Left lung (tissue), 14 donors: ENCODE measurements at places on chromosomes 2 and 18. TPM values are rescaled to one million over a fixed set of nuclear protein-coding genes. Genes with fewer than 3 reads are reported as not detected.

Gene HOXD11
- 0.25 TPM for polyA plus RNA-seq

- DNase-seq = no peak
Observed at GRCh38 chr2:8086357-8086756, 595.5 kb upstream of the ID2 start.

GRCh38 chr2:191844706-191845105 is 2.2 kb downstream of the CAVIN2 start:
- DNase-seq = no peak

- no peak for DNase-seq
Observed at GRCh38 chr18:9986156-9986930, 72.5 kb downstream of the VAPA start.

GRCh38 chr2:17758118-17758517 is 4.2 kb downstream of the GEN1 start:
- DNase-seq = no peak

Gene SNORC
- 1.5 TPM for polyA plus RNA-seq

DNA sequence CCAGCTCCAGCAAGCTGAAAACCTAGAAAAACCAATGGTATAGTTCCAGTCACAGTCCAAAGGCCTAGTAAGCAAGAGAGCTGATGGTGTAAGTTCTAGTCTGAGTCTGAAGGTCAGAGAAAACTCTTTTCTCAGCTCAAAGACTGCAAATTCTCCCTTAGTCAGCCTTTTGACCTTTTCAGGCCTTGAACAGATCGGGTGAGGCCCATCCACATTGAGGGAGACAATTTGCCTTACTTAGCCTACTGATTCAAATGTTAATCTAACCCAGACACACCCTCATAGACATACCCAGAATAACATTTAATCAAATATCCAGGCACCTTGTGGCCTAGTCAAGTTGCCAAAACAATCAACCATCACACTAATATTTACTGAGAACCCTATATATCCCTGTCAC is 110.8 kb upstream of the KCNJ3 start:
- DNase-seq = no peak

- DNase-seq = no peak
Observed at GRCh38 chr18:50127516-50128210, 67.3 kb downstream of the MYO5B start.

DNA sequence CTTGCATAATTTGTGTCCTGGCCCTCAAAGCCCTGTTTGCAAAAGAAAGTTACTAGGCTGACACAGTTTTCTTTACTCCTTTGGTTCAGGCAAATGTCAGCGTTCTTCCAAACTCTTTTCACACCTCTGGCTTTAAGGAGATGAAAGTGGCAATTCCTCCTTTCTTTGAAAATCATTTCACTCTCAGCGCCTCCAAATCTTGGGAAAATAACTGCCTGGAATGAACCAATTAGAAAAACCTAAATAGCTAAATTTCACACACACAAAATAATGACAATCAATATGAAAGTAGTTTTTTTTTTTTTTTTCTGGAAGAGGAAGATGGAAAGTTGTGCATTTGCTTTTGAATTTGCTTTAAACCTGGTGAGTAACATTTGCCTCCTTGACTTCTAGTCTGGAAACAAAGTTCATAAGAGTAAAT is 1.7 kb downstream of the MEIS1 start:
- DNase-seq = no peak

Gene GAL3ST2
- 0.31 TPM for polyA plus RNA-seq

DNA sequence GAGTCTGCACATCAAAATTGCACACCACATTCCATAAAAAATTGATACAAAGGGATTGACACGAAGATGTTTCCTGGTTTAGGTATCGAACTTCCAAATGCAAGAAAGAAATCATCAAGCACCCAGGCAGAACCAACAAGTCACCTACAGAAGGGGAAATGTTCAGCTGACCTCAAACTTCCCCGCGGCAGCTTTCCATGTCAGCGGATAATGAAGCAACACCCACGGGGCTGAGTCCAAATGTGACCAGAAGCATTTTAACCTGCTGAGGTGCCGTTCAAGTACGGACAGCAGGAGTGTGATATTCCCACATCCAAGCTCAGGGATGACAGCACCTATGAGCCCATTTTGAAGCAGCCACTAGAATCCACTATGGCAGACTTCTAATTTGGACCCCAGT is 124.9 kb downstream of the GALNT14 start:
- no peak for DNase-seq

- no peak for DNase-seq
Observed at GRCh38 chr2:37581433-37581832, 90.0 kb downstream of the CDC42EP3 start.

GRCh38 chr18:2889761-2890192 is 43.0 kb downstream of the EMILIN2 start:
- DNase-seq = no peak

DNA sequence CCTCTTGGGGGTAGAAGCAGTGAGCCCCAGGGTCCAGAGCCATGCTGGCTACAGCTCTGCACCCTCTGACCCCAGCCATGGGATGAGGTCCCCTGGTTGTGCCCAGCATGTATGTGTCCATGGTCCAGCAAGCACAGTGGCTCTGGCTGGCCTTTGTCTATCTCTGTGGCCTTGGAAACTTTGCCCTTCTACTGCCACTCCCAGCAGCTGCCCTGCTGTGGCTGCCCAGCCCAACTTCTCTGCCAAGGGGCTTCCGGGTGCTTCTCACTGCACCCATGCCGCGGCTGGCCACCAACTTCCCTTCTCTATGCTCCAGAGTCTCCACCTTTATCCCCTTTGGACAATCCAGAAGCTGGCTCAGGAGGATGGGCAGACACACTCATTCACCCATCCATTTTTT is 18.8 kb downstream of the TMEM185B start:
- DNase-seq = no peak

Gene DOK1
- 9.5 TPM for polyA plus RNA-seq

GRCh38 chr2:70978341-70979179 is at the start of gene ANKRD53:
TSS of gene ANKRD53 (plus strand) at chr2:70978630. CDS start at chr2:70978646, 16 bp downstream.
- peak; percentile 43 for DNase-seq

GRCh38 chr2:36858551-36859365 is 107.6 kb downstream of the STRN start:
- DNase-seq = no peak

Gene TXNDC2
- 0.08 TPM for polyA plus RNA-seq

DNA sequence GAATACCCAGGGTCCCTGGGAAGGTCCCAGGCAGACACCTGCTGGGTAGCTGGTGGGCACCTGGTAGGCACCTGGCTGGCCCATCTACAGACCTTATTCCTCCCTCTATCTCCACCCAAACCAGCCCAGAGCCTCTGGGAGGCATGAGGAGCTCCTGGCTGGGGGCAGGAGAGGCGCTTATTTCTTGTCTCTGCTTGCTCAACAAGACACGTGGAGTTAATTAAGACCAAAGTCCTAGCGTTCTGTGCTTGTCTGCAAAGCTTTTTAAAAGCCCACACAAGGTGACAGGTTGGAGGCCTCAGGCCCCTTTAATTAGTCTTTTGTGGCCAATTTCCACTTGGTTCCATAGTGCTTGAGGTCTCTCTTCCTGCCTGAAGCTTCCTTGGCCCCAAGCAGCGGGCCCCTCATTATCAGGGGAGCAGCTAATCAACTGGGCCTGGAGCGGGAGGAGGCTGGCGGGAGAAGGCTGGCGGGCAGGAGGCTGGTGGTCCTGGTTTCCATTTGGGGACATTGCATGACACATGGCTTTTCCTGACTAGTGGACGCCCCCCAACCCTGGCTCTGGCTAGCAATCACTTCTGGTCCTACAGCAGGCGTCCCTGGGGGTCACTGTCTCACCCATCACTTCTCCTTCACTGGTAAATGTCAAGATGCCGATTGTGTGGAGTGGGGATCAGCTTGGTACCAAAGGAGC is 65.4 kb upstream of the HDAC4 start:
- DNase-seq = no peak

- DNase-seq = no peak
Observed at GRCh38 chr2:239157269-239157668, 243.6 kb downstream of the HDAC4 start.
